ENCODE measurements at places on chromosomes 13 and 19.

- DNase-seq: no peak
Observed at GRCh38 chr19:11704626-11705025, 34.1 kb downstream of the ZNF823 start.

DNA sequence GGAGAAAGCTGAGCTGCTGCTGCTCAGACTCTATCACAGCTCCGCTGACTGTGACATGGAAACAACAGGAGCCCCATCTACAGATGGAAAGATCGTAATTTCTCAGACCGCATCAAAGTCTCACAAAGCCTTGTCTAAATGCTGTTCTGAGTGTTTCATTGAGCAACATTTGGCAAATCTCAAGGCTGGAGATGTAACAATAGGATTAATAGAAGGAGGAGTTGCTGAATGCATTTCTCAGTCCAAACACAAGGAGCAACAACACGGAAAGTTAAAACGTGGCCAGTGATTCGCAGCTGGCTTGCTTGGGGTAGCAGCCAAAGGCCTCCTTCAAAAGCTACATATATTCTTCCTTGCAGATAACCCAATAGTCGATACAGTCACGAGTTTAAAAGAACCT is 55.7 kb downstream of the MRPL57 start:
- DNase-seq: no peak

DNA sequence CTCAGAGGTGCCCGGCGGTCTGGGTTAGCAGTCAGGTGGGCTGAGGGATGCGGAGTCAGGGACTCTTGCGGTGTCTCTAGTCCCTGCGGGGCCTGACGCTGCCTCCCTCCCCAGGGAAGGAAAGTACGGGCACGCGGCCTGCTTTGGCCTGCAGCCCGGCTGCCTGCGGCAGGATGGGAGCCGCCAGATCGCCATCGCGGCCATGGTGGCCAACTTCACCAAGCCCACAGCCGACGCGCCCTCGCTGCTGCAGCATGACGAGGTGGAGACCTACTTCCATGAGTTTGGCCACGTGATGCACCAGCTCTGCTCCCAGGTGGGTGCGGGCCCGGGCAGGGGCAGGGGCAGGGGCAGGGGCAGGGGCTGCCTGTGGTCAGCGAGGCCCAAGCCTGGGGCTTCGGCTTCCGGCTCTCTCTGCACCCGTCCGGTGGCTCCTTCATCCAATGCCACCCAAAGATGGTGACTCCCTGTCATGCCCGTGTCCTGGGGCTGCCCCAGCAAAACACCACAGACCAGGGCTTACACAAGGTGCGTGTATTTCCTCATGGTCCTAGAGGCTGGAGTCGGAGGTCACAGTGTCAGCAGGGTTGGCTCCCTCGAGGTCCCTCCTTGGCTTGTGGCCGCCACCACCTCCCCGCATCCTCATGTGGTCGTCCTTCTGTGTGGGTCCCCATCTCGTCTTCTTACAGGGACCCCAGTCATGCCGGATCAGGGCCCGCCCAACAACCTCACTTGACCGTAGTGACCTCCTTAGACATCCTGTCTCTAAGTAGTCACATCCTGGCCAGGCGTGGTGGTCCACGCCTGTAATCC is 11.3 kb upstream of the ZNF554 start:
- no peak for DNase-seq

- no peak for DNase-seq
Observed at GRCh38 chr13:99376132-99376531, 68.9 kb upstream of the GPR183 start.

Measured in NCI-H1092 (cell line).